Kidney epithelial cell (primary cell): ENCODE measurements at places on chromosomes 5 and 9. TPM values are rescaled to one million over a fixed set of nuclear protein-coding genes. Genes with fewer than 3 reads are reported as not detected.

GRCh38 chr9:77935974-77936373, 95.6 kb downstream of the GNAQ start:
- no peak for DNase-seq

GRCh38 chr9:8734760-8735159, 935.2 kb upstream of the DMAC1 start:
- no peak for DNase-seq

DNA sequence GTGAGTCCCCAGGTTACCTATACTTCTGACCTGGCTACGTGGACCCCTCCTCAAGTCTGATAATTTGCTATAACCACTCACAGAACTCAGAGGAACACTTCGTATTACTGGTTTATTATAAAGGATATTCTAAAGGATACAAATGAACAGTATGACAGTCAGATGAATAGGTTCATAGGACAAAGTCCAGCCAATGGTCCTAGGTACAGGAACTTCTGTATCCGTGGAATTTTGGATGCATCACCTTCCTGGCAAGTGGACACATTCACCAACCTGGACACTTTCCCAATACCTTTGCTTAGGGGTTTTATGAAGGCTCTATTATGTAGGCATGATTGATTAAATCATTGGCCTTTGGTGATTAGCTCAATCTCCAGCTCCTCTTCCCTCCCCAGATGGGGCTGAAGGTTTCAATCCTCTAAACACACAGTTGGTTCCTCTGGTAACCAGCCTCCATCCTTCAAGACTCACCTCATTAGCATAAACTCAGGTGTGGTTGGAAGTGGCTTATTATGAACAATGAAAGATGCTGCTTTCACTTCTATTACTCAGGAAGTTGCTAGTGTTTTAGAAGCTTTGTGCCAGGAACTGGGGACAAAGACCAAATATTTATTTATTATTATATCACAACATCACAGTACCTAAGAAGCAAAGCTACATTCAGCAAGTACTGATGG, 149.6 kb upstream of the ELL2 start:
- DNase-seq: no peak

GRCh38 chr9:107792596-107792995, 303.0 kb upstream of the KLF4 start:
- no peak for DNase-seq

ACTL7A gene
- total RNA-seq: not detected in 2 replicates

DNA sequence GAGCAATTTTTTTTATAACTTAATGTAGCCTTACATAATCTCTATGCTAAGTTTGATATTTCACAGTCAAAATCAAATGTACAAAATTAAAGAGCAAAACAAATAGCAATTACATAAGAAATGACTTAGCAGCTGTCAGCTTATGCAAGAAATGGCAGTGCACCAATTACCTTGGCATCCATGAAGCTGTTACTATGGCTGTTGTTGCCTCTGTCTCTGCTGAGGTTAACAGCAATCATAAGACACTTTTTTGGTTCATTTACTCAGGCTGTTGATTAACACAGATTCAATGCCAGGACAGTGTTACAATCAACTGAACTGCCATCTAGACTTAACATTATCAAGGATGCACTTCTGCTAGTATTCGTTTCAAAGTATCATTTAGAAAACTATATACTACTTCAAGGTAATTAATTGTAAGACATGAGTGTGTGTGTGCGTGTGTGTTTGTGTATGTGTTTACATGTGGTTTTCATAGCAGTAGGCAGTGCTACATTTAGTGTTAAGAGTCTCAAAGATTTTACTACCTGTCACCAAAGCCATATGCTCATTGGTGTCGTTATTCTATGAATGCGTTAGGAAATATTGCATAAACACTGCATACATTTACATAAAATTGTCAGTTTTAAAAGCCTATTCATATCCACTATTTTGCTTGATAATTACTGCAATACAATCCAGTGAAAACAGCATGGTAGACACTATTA, 1084.2 kb upstream of the COX7C start:
- no peak for DNase-seq

PPP3R2 gene
- not detected in 2 replicates for total RNA-seq

DNA sequence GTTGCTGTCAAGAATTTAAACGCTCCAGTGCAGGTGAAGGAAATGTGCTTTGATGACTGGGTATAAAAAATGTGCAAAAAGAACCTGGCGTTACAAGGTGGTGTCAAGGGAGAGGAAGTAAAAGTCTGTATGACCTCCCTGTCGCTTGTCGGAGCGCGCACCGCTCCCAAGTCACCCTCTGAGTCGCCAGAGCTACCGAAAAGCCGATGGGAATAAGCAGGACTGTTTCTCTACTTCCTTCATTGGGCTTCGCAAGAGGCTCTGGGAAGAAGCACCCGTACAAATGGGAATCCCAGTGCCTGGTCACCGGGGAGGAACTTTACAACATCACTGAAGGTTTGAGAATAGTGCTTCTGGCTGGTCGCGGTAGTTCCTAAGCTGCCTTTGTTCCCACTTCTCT, 1.3 kb upstream of the DMRT2 start:
- DNase-seq: no peak

GRCh38 chr5:155070781-155071180, 57.2 kb downstream of the KIF4B start:
- DNase-seq: no peak

SPATA31E1 gene
- total RNA-seq: not detected in 2 replicates

RBM27 gene
- 14.6 and 17.0 TPM in 2 replicates for total RNA-seq

FPGS gene
- 92.5 and 131 TPM in 2 replicates for total RNA-seq

DNA sequence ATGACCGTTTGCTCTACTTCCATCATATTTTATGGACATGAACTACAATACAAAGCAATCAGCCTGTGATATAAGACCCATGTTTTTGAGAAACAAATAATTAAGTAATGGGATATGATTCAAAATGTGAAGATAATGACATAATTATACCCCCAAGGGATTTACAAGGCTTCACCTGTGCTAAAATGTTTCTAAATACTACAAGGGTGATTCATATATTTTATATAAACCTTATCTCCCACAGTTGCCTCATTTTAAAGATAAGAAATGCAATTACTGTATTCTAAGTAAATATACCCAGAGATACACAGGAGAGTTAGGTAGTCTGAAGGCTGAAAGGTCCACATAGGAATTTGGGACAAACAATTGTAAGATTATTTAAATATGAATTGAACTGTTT, 662.0 kb upstream of the CHD1 start:
- no peak for DNase-seq

GRCh38 chr5:65791712-65792673, 70.0 kb downstream of the NLN start:
- DNase-seq: no peak

GRCh38 chr9:71806901-71807307, 38.6 kb upstream of the CEMIP2 start:
- peak; percentile 32 for DNase-seq

- no peak for DNase-seq
Measured at GRCh38 chr5:170756691-170757090, 26.8 kb upstream of the GABRP start.

DOCK8 gene
- 2.6 and 3.8 TPM in 2 replicates for total RNA-seq

- no peak for DNase-seq
Measured at GRCh38 chr9:114339130-114339908, 9.7 kb downstream of the ORM2 start.

- no peak for DNase-seq
Measured at GRCh38 chr5:74389531-74390305, 250.8 kb downstream of the ENC1 start.

GRCh38 chr9:121902461-121903135, 190.5 kb downstream of the TTLL11 start:
- no peak for DNase-seq

GRCh38 chr9:22535780-22536179, 89.2 kb downstream of the DMRTA1 start:
- DNase-seq: no peak

ENTR1 gene
- total RNA-seq: 65.7 and 71.4 TPM in 2 replicates

GRM6 gene
- total RNA-seq: not detected in 2 replicates

NAIP gene
- total RNA-seq: 1.6 and 2.3 TPM in 2 replicates

- no peak for DNase-seq
Measured at GRCh38 chr9:72480921-72481320, 40.5 kb upstream of the TMC1 start.

SLC27A6 gene
- total RNA-seq: 1.2 and 1.6 TPM in 2 replicates

DNA sequence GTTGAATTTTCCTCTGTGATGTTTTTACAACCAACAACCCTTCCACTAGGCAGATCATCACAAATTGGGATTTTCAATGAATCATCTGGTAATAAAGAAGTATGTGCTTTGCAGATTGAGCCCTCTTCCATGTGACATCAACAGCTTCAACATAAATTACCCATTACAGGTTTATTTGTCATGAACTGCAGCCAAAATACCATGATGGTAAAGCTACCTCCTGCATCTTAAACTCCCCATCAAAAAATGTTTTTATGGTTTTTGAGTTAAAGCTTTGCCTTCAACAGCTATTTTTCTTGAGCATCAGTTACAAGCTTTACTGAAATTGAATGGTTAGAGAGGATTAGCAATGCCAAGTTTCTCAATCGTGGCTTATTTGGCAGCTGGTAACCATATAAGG, 211.4 kb upstream of the TUSC1 start:
- DNase-seq: no peak

OR1J2 gene
- not detected in 2 replicates for total RNA-seq

- DNase-seq: peak; percentile 80
Measured at GRCh38 chr5:127820910-127821553, 117.8 kb downstream of the CCDC192 start.

DNA sequence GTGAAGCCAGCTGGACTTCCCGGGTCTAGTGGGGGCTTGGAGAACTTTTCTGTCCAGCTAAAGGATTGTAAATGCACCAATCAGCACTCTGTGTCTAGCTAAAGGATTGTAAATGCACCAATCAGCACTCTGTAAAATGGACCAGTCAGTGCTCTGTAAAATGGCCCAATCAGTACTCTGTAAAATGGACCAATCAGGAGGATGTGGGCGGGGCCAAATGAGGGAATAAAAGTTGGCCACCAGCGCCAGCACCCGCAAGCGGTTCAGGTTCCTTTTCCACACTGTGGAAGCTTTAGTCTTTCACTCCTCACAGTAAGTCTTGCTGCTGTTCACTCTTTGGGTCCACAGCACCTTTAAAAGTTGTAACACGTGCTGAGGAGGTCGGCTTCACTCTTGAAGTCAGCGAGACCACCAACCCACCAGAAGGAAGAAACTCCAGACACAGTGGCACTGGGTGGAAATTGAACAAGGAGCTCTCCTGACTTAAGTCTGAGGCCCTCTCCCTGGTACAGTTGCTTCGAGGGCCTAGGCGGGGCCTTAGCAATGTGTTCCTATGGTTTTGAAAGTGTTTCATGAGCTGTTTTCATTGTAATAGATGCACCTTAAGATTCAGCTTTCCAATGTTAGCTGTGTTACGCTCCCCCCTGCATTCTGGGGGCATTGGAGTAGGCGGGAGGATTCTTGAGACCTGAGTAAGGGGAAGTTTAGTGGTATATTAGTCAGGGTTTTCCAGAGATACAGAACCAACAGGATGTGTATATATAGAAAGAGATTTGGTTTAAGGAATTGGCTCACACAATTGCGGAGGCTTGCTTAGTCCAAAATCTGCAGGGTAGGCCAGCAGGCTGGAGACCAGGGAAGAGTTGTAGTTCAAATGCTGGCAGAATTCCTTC, 21.5 kb upstream of the MYO10 start:
- peak; percentile 78 for DNase-seq

DNA sequence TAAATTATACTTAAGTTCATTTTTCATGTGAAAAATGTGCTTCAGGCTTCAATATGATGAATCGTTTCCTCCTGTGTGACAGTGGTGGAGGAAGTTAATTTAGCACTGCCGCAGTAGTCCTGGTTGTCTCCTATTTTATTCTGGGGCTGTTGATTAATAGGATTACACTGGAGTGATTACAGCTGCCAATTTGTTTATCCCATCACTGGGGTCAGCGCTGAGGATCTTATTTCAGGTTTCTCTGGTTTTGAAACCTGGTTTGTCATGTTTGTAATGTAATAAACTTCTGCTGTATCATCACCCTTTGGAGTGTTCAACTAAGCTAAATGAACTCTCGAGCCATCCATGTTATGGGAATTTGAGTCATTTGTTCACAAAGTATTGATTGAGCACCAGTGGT, 241.7 kb upstream of the KCNN2 start:
- no peak for DNase-seq

INSL4 gene
- not detected in 2 replicates for total RNA-seq

GRCh38 chr5:75395277-75395676, 58.3 kb downstream of the HMGCR start:
- no peak for DNase-seq

GRCh38 chr5:74579215-74579614, 61.3 kb downstream of the ENC1 start:
- DNase-seq: no peak

F2R gene
- total RNA-seq: 105 and 111 TPM in 2 replicates

FGF1 gene
- total RNA-seq: 1.6 and 12.1 TPM in 2 replicates
